GM18507 (cell line): ENCODE measurements at places on chromosomes 3 and 15.

GRCh38 chr15:42203891-42204290 is 4.2 kb downstream of the VPS39 start:
- no peak for DNase-seq

DNA sequence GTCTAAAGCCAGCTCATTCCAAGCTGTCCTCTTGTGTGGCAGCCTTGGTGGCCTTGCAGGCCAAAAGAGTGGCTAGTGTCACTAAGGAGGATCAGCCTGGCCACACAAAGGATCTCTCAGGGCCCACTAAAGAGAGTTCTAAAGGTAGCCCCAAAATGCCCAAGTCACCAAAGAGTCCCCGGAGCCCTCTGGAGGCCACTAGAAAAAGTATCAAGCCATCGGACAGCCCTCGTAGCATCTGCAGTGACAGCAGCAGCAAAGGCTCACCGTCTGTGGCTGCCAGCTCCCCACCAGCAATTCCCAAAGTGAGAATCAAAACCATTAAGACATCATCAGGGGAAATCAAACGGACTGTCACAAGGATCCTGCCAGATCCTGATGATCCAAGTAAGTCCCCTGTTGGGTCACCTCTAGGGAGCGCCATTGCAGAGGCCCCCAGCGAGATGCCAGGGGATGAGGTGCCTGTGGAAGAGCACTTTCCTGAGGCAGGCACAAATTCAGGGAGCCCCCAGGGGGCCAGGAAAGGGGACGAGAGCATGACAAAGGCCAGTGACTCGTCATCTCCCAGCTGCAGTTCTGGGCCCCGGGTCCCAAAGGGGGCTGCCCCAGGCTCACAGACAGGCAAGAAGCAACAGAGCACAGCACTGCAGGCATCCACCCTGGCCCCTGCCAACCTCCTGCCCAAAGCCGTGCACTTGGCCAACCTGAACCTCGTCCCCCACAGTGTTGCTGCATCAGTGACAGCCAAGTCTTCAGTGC is 33.5 kb upstream of the ALPK3 start:
- no peak for DNase-seq

DNA sequence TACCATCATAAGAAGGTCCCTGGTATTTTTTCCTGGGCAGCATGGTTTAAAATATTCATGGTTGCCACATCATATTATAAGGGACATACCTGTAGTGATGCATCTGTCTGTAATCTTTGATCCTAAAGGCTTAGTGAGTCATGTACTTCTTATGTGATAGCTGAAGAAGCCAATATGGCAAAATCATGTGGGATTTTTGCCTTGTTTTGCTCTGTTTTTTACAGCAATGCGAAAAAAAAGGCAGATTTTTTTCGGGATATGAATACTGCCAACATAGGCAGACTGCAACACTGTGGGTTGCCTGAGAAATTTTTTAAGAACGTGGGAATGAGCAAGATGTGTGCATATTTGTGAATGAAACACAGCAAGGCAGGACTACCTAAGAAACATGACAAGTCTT is 11.3 kb upstream of the PYGO1 start:
- no peak for DNase-seq

DNA sequence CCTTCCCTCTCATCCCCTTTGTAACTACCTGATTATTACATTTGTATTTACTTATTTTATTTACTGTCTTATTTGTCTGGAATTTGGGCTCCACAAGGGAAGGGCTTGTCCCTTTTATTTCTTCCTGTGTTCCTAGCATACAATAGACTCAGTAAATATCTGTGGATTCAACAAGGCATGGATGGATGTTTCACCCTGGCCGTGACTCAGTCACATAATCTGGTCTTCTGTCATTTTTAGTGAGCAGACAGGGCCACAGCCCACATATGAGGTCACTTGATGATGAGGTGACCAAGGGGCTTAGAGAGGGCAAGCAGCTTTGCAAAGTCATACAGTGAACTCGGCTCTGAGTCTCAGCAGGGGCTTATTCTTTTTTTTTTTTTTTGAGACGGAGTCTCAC is 7.8 kb upstream of the DAG1 start:
- no peak for DNase-seq

DNA sequence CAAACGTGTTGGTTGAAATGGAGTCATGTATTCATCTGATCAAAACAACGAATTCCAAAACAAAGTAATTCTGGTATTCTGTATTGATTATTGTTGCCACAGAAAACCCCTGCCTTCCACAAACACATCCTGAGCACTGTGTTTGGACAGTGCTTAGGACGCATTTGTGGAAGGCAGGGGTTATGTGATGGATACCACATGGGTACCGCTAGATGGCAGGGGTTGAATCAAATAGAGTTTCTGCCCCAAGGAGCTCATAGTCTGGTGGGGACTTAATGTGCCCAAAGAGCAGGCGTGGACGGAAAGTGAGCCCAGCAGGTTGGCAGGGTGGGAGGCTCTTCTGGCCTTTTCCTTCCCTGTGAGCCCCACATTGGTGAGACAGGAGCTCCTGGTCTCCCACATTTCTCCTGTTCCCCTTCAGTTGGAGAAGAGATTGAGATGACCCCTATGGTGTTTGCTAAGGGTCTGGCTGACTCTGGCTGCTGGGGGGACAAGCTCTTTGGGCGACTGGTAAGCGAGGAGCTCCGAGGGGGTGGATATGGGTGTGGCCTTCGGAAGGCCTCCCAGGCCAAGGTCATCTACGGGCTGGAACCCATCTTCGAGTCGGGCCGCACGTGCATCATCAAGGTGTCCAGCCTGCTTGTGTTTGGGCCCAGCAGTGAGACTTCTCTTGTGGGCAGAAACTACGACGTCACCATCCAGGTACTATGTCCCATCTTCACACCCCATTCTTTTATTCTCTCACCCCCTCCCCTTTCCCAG is 22.1 kb upstream of the SLC28A1 start:
- DNase-seq, result no peak
